ENCODE measurements at places on chromosomes 2 and 18. TPM values are rescaled to one million over a fixed set of nuclear protein-coding genes. Genes with fewer than 3 reads are reported as not detected.

The KLHL14 gene
- not detected for total RNA-seq

The ZNF24 gene
- total RNA-seq: 26.8 TPM

The HOXD13 gene
- total RNA-seq: not detected

The MYL12A gene
- total RNA-seq: 770 TPM

The LYG1 gene
- total RNA-seq: 0.59 TPM

The DHRS9 gene
- 2.7 TPM for total RNA-seq

The SERPINB5 gene
- total RNA-seq: not detected

The MAL gene
- not detected for total RNA-seq

The NFATC1 gene
- total RNA-seq: 3.8 TPM

The MYOM1 gene
- 2.5 TPM for total RNA-seq

The SRBD1 gene
- total RNA-seq: 11.1 TPM

The KIDINS220 gene
- 90.3 TPM for total RNA-seq

The MYO1B gene
- 246 TPM for total RNA-seq

The PID1 gene
- total RNA-seq: 48.6 TPM

The PAX3 gene
- not detected for total RNA-seq

The CEP192 gene
- total RNA-seq: 26.2 TPM

The CXCR2 gene
- total RNA-seq: not detected

The KIAA1328 gene
- 4.0 TPM for total RNA-seq

The CHRNA1 gene
- total RNA-seq: 0.10 TPM

The SAG gene
- not detected for total RNA-seq

The LMAN2L gene
- total RNA-seq: 32.5 TPM

The SAP130 gene
- 5.5 TPM for total RNA-seq

The ASXL2 gene
- total RNA-seq: 19.4 TPM

The B3GNT7 gene
- 1.1 TPM for total RNA-seq

The UGT1A8 gene
- not detected for total RNA-seq

The LNPK gene
- total RNA-seq: 65.9 TPM

The ANKRD62 gene
- total RNA-seq: not detected

The NT5C1B gene
- not detected for total RNA-seq

The C2orf78 gene
- not detected for total RNA-seq

The AOX1 gene
- total RNA-seq: 13.0 TPM

The SH3RF3 gene
- total RNA-seq: 7.8 TPM

The NT5DC4 gene
- total RNA-seq: 0.33 TPM

The POLR1B gene
- total RNA-seq: 21.2 TPM

The LRRTM1 gene
- total RNA-seq: not detected

The ANKMY1 gene
- total RNA-seq: 5.7 TPM

The MOGAT1 gene
- total RNA-seq: not detected

The TUBA3E gene
- not detected for total RNA-seq

The SRD5A2 gene
- total RNA-seq: not detected

The ACKR3 gene
- total RNA-seq: 9.2 TPM

The SFTPB gene
- total RNA-seq: not detected

The GPR35 gene
- total RNA-seq: 2.0 TPM

The CCDC148 gene
- 0.43 TPM for total RNA-seq

The WNT10A gene
- total RNA-seq: not detected

The CD207 gene
- total RNA-seq: not detected

The MC2R gene
- not detected for total RNA-seq

The UBE2F gene
- 38.1 TPM for total RNA-seq

The UNC80 gene
- not detected for total RNA-seq

The FARP2 gene
- total RNA-seq: 49.1 TPM

The UCN gene
- total RNA-seq: 0.85 TPM

The LBH gene
- 253 TPM for total RNA-seq

The GDF7 gene
- 0.63 TPM for total RNA-seq

The KIF3C gene
- 19.2 TPM for total RNA-seq

The CPLX4 gene
- not detected for total RNA-seq

The LRRTM4 gene
- not detected for total RNA-seq

The DLX1 gene
- total RNA-seq: 1.6 TPM

The TRAPPC12 gene
- 76.1 TPM for total RNA-seq
